ENCODE measurements at places on chromosomes 1 and 21.

- no peak for DNase-seq
Observed at GRCh38 chr1:151184211-151184610, 5.8 kb downstream of the VPS72 start.

DNA sequence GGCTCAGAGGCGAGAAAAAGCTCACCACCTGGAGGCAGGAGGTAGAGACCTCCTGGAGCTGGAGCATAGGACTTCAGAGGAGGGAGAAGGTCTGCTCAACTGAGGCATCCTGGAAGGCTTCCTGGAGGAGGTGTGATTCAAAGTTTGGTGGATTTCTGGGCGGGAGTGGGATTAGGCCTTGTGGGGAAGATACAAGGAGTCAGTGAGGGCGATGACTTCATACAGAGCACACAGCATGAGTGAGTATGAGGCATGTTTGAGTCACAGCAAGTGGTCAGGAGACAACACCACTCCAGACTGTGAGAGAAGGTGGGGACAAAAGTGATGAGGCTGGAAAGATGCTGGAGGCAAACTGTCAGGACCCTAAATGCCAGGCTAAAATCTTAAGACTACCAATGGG lies 77.6 kb downstream of the MATN1 start:
- peak; percentile 14 for DNase-seq

- no peak for DNase-seq
Observed at GRCh38 chr1:158679289-158679688, 7.2 kb downstream of the SPTA1 start.

- DNase-seq, result no peak
Observed at GRCh38 chr1:184860535-184860934, 105.9 kb upstream of the EDEM3 start.

GRCh38 chr21:45048968-45049367 lies 25.4 kb upstream of the ADARB1 start:
- DNase-seq, result no peak

DNA sequence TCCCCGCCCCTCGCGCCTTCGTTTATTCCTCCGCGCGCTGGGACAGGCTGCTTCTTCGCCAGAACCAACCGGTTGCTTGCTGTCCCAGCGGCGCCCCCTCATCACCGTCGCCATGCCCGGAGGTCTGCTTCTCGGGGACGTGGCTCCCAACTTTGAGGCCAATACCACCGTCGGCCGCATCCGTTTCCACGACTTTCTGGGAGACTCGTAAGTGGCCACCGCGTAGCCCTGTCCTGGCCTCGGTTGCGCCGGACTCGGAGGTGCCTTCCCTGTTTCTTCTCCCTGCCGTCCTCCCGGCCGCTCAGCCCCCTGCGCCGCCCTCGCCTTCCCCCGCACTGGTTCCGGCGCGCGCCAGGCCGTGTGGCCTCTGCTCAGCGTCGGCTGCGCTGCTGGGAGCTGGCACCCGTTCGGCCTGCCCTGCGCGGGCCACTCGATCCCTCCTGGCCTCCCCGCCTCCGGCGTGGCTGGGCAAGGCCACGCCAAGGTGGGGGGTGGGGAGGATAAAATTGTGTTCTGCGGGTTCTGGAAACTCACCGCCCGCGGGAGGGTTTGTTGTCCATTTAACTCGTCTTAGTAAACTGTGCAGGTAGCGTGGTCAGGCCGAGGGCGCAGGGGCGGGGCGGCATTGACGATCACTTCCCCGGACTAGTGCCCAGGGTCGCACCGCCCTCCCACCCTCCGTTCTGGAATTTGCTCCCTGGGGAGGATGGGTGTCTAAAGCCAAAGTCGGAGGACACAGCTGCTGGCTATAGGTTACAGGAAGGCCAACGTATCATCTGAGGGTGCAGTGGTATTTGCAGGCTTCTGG lies at the start of gene PRDX6:
TSS of gene PRDX6 (plus strand) at position 50 of the 808 bp plus-strand sequence. CDS start at position 113, 63 bp downstream.
- peak; percentile 81 for DNase-seq

- DNase-seq, result peak; percentile 23
Observed at GRCh38 chr1:64775113-64775512, 30.2 kb downstream of the RAVER2 start.
